Activated T-cell treated with anti-CD3 and anti-CD28 coated beads for 4 hours (primary cell): ENCODE measurements at places on chromosomes 3 and 15.

DNA sequence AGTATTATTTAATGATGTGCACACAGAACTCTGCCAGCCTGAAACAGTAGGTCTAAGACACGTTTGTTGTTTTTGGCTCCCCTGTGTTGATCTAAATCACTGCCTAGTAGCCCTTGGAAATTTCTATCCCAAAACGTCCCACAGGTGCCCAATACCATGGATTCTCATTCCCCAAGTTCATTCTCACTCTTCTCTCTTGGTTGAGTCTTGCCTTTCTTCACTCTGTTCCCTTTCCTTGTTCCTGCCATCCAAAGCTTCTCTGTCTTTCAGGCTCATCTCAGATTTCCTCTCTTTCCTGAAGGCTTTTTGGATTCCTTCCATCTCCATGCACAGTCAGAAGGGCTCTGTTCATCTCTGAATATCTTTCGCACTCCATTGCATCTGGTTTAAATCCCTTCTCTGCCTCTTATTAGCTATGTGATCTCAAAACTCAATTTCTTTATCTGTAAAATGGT is 54.2 kb downstream of the PPARG start:
- no peak for DNase-seq

DNA sequence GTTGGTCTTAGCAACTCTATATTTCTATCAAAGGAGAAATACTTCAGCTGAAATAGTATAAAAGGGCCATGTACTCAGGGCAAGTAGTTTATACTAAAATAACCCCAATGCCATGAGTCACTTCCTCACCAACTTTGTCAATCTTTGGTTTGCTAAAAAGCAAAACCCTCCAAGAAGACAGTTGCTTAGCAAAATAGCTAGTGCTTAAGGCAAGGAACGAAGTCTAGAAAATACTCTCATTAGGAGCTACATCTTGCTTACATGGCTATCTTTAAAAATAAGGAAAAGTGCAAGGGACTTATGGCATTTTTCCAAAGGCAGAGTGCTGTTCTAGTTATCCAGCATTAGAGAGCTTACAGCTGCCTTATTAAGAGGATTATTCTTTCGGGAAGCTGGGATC is 28.4 kb downstream of the P3H2 start:
- DNase-seq: no peak

DNA sequence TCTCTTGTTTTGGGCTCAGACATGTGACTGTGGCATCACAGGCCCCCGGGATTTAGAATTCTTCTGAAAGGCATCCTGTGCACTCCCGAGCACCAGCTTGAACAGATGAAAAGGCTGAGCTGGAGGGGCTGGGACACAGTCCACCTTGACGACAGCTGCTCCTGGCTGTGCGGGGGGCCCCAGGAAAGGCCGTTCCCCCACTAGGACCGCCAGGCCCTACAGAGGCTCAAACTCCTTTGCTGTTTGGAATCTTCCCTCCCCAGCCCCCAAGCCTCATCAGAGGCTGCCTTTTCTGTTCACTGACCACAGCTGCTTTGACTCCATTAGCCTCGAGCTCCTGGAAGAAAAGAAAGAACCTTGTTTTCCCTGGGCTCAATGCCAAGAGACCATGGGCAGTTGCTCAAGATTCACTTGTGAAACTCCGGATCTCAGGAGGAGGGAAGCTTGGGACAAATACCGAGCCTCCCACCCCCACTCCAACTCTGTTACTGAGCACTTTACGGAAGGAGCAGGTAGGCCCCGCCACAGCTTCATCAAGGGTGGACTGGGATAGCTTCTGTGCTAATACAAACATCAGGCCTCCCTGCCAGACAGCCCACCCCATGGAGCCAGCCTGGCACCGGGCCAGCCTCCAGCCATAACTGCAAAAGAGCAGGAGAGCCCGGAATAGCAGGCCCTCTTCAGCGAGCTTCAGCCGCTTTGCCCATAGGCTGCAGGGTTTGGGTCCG is 15.7 kb downstream of the CIDEC start:
- DNase-seq: no peak

GRCh38 chr3:54283470-54283869 is 161.1 kb downstream of the CACNA2D3 start:
- DNase-seq: no peak

GRCh38 chr3:187063286-187064121 is 75.8 kb downstream of the RPL39L start:
- no peak for DNase-seq

DNA sequence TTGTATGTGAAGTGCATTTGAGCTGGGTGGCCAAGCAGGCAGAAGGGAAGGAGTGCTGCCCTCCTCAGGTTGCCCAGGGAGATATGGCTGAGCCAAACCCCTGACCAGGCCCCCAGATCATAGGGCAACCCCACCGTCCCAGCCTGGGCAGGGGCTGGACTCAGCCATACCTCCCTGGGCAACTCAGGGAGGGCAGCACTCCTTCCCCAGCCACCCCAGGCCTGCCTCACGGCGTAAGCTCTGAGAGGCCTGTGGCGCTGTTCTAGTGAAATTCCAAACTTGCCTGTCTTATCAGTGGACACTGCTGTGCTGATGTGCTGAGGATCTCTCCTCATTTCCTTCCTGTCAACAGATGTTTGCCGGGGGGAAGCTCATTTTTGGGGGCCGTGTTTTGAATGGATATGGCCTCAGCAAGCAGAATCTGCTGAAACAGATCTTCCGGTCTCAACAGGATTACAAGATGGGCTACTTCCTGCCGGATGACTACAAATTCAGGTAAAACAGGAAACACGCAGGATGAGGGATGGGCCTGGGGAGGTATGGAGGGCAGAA is 57.6 kb upstream of the FGD5 start:
- no peak for DNase-seq

- no peak for DNase-seq
Measured at GRCh38 chr3:141407825-141408224, 39.5 kb downstream of the ZBTB38 start.

GRCh38 chr3:5330152-5330810 is 142.8 kb downstream of the EDEM1 start:
- DNase-seq: no peak

DNA sequence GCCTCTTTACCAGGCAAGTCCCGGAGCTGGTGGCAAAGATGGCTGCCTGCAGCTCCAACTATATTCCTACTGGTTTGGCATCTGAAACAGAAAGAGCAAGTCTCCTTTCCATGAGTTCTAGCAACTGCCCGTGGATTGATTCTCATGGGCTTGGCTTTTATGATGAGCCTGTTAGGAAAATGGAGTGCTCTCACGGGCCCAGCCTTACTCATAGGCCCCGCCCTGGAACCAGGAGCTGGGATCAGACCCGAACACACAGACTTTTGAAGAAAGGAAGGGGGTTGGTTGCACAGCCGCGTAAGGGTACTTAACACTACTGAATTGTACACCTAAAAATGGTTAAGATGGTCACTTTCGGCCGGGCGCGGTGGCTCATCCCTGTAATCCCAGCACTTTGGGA is 2.9 kb downstream of the NRROS start:
- DNase-seq: no peak

DNA sequence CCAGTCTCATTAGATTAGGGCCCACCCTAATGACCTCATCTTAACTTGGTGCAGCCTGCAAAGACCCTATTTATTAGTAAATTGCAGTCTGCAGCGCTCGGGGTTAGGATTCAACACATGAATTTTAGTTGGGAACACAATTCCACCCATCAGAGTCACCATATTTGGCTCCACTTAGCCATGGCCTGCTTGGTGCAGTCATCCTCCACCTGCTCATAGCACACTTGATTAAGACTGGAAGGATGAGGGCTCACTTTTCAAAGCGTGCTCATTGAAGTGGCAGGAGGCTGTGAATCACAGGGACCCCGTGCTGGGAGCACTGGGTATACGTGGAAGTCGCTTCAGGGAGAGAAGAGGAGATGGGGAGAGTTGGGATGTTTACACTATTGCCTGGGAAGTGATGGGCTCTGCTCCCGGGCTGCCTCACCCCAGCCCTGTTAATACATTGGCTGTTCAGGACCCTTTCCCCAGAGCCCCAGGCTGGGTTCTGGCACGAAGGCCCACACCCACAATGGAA is 68.2 kb downstream of the ASB7 start:
- DNase-seq: no peak

DNA sequence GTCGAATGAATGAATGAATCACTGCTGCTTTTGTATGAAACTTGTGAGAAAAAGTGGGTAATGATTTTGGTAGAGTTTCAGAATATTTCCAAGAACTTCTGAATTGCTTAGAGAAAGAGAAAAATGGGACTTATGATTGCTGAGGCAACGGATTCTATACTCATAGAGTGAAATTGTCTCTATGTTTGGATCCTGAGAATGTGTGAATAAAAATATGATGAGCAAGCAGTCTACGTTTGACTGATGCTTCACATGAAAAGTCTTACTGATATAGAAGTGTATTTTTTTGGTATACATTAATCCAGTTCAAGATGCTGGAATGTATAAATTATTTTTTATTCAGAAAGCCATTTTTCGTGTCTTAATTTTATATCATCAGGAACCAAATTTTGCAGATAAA is 441.1 kb downstream of the NLGN1 start:
- no peak for DNase-seq

DNA sequence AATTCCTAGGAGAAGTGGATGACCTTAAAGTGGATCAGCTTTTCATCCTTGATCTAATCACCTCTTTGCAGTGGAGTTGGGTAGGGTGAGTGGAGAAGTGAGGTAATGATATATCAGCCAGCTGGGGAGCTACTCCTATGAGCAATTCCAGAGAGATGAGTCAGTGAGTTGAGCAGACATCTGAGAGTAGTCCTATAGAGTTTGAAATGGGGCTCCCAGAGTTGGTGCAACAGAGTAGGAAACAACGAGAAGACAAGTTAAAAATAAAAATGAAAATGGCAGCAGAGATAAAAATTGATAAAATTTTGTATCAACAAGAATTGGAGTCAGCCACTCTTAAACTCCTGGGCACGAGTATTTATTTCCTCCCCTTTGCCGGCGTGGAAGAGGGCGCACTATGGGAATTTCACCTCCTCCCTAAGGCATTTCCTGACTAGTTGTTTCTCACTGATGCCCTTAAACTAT is 150.8 kb upstream of the DPH6 start:
- DNase-seq: no peak

DNA sequence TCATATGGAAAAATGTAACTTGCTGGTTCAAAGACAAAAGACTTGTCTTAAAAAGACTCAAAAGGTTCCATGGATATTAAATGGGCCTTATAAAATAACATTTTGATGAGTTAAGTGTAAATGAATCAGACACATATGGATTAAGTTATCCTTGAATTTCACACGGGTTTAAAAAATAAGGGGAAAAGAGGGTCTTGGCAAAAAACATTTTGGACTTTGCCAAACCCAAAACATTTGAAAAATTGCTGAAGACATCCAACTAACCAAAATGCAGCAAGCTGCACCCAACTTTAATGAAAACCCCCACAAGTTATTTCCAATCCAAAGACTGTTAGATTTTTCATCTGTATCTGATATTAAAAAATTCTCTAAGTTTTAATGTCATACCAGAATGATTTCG is 200.7 kb downstream of the MEIS2 start:
- no peak for DNase-seq

- no peak for DNase-seq
Measured at GRCh38 chr15:66027268-66027805, 158.0 kb downstream of the RAB11A start.

DNA sequence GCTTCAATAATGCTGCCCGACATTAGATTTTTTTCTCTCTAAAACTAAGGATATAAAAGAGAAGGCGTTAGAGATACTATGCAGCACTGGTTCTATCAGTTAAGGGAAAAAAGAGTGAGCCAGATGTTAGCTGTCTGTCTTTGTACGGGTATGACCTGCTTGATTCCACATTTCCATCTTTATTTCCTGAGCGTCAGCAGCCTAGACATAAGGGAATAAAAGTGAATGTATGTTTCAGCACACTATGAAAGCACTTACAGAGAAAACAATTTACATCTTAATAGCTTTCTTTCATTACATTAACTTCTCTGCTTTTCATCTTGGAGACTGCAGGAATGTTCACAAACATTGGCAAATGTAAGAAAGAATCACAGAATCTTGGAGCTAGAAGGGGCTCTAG is 319.3 kb downstream of the CTNNB1 start:
- DNase-seq: no peak

- DNase-seq: no peak
Measured at GRCh38 chr15:43941555-43941954, 114.8 kb downstream of the WDR76 start.

DNA sequence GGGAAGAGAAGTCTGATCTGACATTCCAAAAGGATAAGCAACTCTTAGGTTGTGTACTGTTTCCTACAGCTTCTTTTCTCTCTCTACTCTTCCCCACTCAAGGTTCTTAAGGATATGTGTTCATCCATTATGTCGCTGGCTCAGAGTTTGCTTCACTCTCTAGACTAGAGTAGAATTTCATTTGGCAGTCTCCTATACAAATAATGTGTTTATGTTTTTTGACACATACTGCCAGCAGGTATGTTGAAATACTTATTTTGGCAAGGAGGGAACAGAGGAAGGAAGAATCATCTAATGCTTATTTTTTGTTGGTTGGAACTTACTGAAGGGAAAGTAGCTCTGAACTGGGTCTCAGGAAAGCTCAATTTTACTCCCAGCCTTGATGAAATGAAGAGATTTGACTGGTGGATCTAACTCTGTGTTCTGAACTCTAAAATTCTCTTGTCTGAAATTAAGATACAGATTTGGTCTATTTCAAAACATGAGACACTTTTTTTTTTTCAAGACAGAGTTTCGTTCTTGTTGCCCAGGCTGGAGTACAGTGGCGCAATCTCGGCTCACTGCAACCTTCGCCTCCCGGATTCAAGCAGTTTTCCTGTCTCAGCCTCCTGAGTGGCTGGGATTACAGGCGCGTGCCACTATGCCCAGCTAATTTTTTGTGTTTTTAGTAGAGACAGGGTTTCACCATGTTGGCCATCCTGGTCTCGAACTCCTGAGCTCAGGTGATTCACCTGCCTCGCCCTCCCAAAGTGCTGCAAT is 7.6 kb upstream of the EMC3 start:
- DNase-seq: no peak

- DNase-seq: no peak
Measured at GRCh38 chr15:60374628-60375081, 23.1 kb downstream of the ANXA2 start.

GRCh38 chr3:110293660-110294059 is 778.0 kb upstream of the NECTIN3 start:
- no peak for DNase-seq

- no peak for DNase-seq
Measured at GRCh38 chr3:196174652-196175051, 36.5 kb downstream of the ZDHHC19 start.
